ENCODE measurements at places on chromosomes 2 and 18. TPM values are rescaled to one million over a fixed set of nuclear protein-coding genes. Genes with fewer than 3 reads are reported as not detected.
A peak's percentile ranks its signal among the peaks of the same experiment; 100 is the strongest.

- no peaks in the 10 kb centered on the region for H3K36me3 ChIP-seq
- H3K27ac ChIP-seq: no peak overlapping the region
- no peaks in the 10 kb centered on the region for H3K27me3 ChIP-seq
- H3K4me3 ChIP-seq: no peak overlapping the region
Observed at GRCh38 chr2:33354981-33355380, 121.5 kb upstream of the RASGRP3 start.

DNA sequence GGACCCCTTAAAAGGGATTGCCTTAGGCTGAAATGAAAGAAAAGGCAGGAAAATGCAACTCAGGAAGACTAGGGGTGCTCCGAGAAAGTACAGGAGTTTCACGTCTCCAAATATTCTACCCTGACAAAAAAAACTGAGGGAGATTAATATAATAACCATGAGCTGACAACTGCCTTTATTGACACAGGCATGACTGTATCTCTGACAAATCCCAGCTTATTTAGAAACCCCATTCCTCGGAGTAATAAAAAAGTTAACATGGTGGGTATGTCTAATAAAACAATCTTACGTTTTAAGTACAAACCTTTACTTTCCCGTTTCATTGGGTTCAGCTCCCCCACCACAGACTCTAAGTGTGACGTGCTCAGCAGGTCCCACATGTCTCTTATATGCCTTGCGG is 7.9 kb upstream of the RBFA start:
- H3K4me1 ChIP-seq: no peaks in the 10 kb centered on the region
- no peak overlapping the region for H3K27ac ChIP-seq
- H3K4me3 ChIP-seq: no peak overlapping the region
- H3K36me3 ChIP-seq: no peaks in the 10 kb centered on the region
- H3K27me3 ChIP-seq: no peaks in the 10 kb centered on the region

- H3K4me3 ChIP-seq: no peak overlapping the region
- H3K4me1 ChIP-seq: peaks cover under 1% of the 10 kb centered on the region
- H3K27ac ChIP-seq: no peak overlapping the region
- no peaks in the 10 kb centered on the region for H3K36me3 ChIP-seq
Observed at GRCh38 chr2:17759805-17760204, 5.9 kb downstream of the GEN1 start.

- DNase-seq: peak; percentile 86
- H3K4me1 ChIP-seq: no peaks in the 10 kb centered on the region
- no peak overlapping the region for H3K27ac ChIP-seq
- H3K4me3 ChIP-seq: no peak overlapping the region
- H3K36me3 ChIP-seq: no peaks in the 10 kb centered on the region
Observed at GRCh38 chr18:44325903-44326635, 354.6 kb upstream of the SETBP1 start.

DNA sequence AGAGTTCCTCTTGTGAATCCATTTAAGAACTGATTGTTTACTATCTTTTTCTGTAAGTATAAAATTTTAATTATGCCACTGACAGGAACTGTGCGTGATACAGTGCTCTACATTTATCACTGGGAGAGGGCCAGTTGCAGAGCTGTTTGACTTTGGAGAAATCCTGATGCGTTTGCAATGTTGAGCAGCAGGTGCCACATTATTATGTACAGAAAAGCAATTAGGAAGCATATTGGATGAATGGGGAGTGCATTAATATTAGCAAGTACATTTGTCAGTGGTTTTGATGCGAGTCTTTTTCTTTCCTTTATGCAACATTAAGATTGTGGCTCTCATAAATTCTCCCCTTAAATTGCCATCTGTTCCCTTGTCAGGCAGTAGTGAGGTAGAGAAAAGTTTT is 302.3 kb upstream of the FANCL start:
- no peaks in the 10 kb centered on the region for H3K4me1 ChIP-seq
- no peak for DNase-seq
- no peaks in the 10 kb centered on the region for H3K27me3 ChIP-seq
- no peaks in the 10 kb centered on the region for H3K36me3 ChIP-seq
- H3K4me3 ChIP-seq: no peak overlapping the region
- no peak overlapping the region for H3K27ac ChIP-seq

- no peak overlapping the region for H3K27ac ChIP-seq
- H3K4me3 ChIP-seq: no peak overlapping the region
- no peaks in the 10 kb centered on the region for H3K36me3 ChIP-seq
- no peaks in the 10 kb centered on the region for H3K4me1 ChIP-seq
- H3K27me3 ChIP-seq: no peaks in the 10 kb centered on the region
Observed at GRCh38 chr2:59282374-59283057, 1041.4 kb upstream of the FANCL start.

DNA sequence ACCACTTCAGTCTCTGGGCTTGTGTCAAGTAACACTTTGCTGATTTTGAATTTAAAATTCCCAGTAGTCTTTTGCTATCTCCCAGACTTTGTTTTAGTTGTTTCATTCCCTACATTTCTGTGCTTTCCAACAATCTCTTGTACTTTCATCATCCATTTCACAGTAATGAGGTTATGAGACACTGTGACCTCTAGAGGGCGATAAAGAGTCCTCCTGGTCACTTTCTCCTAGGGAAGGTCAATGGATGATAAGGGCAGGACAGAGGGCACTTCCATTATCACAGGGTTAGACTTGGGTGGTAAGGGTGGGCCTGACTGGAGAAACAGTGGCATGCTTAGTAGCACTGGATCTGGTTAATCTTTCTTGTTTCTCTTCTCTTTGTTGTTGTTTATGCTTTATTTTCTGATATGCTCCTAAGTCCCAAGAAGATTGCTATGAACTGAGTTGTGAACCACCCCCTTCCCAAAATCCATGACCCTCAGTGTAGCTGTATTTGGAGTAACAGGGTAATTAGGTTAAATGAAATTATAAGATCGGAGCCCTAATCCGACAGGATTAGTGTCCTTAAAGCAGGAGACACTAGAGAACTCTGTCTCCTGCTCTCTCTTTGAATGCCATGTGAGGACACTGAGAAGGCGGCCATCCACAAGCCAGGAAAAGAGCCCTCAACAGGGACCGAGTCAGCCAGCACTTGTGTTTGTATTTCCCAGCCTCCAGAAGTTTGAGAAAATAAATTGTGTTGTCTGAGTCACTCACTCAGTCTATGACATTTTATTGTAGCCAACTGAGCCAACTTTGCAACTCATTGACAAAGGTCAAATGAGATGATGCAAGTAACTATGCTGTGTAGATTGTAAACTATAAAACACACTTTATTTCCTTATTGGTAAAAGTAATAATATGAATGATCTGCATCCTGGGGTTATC is 779.2 kb downstream of the CNTNAP5 start:
- peak; percentile 20 for DNase-seq
- no peak overlapping the region for H3K4me3 ChIP-seq
- no peak overlapping the region for H3K27ac ChIP-seq
- H3K36me3 ChIP-seq: no peaks in the 10 kb centered on the region
- H3K27me3 ChIP-seq: no peaks in the 10 kb centered on the region

DNA sequence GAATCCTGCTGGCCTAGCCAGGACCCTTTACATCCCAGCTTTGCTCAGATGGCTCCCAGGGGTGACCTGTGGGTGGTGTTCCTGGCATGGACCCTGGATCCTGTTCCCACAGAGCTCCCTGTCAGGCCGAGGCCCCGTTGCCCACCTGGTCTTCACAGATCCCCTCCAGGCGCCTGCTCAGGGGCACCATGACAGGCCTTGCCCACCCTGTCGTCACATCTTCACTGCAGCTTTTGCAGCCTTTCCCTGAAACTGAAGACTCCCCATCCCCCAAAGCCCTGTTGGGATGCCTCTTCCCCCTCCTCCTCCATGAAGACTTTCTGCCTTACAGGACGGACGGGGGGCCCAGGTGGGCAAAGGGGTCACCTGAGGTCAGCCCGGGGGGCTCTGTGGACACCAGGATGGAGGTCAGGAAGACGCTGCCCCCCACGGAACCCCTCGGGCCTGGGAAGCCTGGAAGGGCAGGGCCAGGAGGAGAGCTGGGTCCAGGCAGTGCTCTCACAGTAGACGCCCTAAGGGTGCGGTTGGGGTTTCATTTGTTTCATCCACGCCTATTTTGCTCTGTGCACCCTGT is 13.0 kb upstream of the KIF1A start:
- no peak overlapping the region for H3K27ac ChIP-seq
- H3K4me3 ChIP-seq: peak overlapping the region; percentile 54
- H3K4me1 ChIP-seq: peaks cover 7% of the 10 kb centered on the region
- H3K36me3 ChIP-seq: no peaks in the 10 kb centered on the region

- no peak for DNase-seq
- H3K4me1 ChIP-seq: no peaks in the 10 kb centered on the region
- H3K27ac ChIP-seq: no peak overlapping the region
- no peaks in the 10 kb centered on the region for H3K36me3 ChIP-seq
- no peak overlapping the region for H3K4me3 ChIP-seq
Observed at GRCh38 chr2:48728295-48728694, 27.2 kb downstream of the LHCGR start.

DNA sequence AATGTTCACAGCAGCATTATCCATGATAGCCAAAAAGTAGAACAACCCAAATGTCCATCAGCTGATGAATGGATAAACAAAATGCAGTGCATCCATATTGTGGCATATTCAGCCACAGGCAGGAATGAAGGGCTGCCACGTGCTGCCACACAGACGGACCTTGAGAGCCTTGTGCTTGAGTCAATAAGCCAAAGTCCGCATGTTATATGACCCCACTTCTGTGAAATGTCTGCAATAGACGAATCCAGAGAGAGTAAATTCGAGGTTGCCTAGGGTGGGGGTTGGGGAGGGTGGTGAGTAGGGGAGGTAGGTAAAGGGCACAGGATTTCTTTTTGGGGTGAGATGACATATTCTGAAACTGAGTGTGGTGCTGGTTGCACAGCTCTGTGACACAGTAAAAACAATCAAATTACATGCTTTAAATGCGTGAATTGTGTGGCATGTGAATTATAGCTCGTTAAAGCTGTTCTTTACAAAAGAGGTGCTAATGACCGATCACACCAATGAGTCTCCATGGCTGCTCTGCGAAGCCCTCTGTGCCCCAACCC is 38.9 kb upstream of the LDLRAD4 start:
- no peak for DNase-seq
- no peaks in the 10 kb centered on the region for H3K36me3 ChIP-seq
- H3K4me1 ChIP-seq: peaks cover 2% of the 10 kb centered on the region

DNA sequence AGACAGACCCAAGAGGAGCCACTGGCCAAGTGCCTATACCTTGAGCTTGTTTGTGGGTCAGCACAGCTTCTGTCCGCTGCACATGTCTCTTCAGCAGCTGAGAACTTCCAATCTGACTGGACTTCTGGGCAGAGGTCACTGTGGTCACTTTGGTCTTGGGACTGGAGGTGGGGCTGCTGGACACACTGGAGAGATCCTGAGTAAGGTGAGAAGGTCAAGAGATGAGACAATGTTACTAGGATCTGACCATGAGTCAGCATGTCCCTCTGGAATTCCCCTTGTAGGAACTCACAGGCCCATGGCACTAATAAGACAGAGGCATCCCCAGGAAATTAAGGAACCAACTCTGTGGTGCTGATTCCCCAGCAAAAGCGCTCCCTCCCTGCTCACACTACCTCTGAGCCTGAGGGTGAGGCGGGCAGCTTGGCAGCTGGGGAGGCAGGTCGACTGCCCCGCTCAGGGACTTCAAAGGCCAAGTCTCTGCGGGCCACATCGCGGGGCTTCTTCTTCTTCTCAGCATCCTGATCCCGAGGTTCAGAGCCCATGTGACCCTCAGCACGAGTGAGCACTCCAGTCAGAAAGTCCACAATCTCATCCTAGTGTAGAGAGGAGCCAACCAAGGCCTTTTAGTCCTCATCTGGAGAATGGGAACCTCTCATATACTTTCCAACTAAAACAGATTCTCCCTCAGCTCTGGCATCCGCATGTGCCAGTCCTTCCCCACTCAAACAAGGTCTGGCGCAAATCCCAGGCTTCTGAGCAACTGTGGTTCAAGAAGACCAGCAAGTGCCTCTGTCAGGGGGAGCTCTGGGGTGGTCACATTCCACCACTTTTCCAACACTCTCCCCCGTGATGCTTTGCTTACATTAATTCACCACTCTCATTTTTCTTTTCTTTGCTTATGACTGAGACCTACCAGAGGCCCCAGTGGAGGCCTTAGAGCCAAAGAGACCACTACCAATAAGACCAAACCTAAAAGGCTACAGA is 29.4 kb downstream of the KANSL3 start:
- peaks cover 3% of the 10 kb centered on the region for H3K4me1 ChIP-seq
- no peak overlapping the region for H3K4me3 ChIP-seq
- no peak overlapping the region for H3K27ac ChIP-seq

- H3K4me1 ChIP-seq: peaks cover 3% of the 10 kb centered on the region
- no peak overlapping the region for H3K27ac ChIP-seq
- no peak for DNase-seq
- no peak overlapping the region for H3K4me3 ChIP-seq
- H3K27me3 ChIP-seq: no peaks in the 10 kb centered on the region
- no peaks in the 10 kb centered on the region for H3K36me3 ChIP-seq
Observed at GRCh38 chr2:47221946-47222345, 66.8 kb upstream of the STPG4 start.

- peaks cover 4% of the 10 kb centered on the region for H3K27me3 ChIP-seq
- H3K4me1 ChIP-seq: peaks cover 5% of the 10 kb centered on the region
- H3K4me3 ChIP-seq: peak within 1 kb of the TSS; percentile 27
- no peak within 1 kb of the TSS for H3K27ac ChIP-seq
Observed at GRCh38 chr18:59272891-59273758, at the start of gene RAX. RAX (minus strand) TSS chr18:59273454; CDS start chr18:59273206, 248 bp downstream.

DNA sequence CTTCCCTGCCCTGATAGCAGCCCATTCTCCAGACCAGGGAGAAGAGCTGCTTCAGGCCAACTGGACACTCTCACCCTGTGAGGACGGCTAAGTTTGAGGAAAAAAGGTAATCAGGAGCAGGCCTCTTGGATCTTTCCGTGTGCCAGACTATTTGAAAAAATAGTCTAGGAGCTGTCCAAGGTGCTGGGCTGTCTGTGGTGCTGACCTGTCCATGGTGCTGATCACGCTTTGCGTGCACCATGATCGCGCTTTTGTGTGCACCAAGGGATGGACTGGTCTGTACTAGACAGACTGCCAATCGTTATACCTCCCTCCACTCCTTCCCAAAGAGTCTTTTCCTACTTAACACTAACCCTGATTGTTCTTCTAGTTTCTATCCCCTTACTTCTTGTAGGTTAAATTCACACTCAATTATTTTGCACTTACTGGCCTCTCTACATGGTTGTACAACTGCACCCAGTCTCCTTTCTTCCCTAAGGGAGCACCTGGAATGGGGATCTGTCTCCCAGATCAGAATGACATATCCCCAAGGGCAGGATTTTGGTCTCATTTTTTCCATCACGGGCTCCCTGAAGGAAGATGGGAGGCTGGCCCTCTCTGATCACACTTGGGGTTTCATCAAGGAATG is 295.4 kb downstream of the CELF4 start:
- H3K27me3 ChIP-seq: no peaks in the 10 kb centered on the region
- H3K36me3 ChIP-seq: no peaks in the 10 kb centered on the region
- no peak overlapping the region for H3K27ac ChIP-seq
- H3K4me1 ChIP-seq: no peaks in the 10 kb centered on the region
- peak; percentile 82 for DNase-seq
- no peak overlapping the region for H3K4me3 ChIP-seq

DNA sequence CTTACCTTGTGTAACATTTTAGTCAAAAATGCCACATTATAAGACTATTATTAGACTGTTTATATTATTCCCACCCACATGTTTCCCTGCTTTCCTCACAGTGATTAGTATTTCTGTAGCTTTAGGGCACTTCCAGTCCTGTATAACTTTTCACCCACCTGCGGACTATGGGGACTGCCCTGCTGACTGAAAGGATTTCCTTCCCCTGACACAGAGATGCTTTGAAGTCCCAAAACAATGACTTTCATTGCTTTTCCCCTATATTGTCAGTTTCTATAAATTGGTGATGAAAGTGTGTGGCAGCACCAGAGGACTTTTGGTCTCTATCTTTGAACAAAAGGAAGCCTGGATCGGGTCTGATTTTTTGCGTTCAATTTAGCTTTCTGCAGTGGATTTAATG is 59.0 kb upstream of the OTX1 start:
- H3K4me1 ChIP-seq: no peaks in the 10 kb centered on the region
- no peaks in the 10 kb centered on the region for H3K27me3 ChIP-seq
- H3K4me3 ChIP-seq: no peak overlapping the region
- DNase-seq: no peak
- H3K27ac ChIP-seq: no peak overlapping the region

TSHZ1 gene
- polyA plus RNA-seq: 12.8 TPM

C2orf66 gene
- 0.87 TPM for polyA plus RNA-seq

CCDC102B gene
- 14.9 TPM for polyA plus RNA-seq

AQP12A gene
- polyA plus RNA-seq: not detected
